Fibroblast of gingiva (primary cell): ENCODE measurements at places on chromosomes 13 and 19.
A peak's percentile ranks its signal among the peaks of the same experiment; 100 is the strongest.

- DNase-seq = no peak
Observed at GRCh38 chr19:41547569-41547968, 28.4 kb upstream of the CEACAM21 start.

DNA sequence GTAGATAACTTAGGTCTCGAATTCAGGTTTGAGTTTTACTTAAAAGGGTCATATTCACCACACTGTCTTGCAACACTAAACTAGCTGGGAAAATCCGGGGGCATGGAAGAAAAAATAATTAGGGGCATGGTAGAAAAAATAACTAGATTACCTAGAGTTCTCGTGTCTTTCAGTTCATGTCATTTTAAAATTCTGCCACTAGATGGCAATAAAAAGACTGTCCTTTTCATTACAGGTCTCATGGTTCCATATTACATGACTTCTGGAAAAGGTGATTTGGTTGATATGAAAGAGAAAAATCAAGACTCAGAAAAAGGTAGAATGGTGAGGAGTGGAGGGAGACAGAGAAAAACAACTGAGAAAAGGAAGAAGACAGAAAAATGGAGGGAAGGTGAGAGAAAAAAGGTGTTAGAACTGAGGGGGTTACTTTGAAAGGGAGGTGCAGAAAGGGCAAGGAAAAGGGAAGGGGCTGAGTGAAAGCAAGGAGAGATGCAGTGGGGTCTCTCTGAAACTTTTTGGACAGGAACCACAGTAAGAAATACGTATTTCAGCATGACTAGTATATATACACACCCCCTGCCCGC, 299.0 kb downstream of the KLF12 start:
- DNase-seq = peak; percentile 20

- peak; percentile 83 for DNase-seq
Observed at GRCh38 chr19:18972301-18972811, 31.3 kb upstream of the HOMER3 start.

GRCh38 chr13:62846302-62846701, 1430.7 kb upstream of the PCDH20 start:
- no peak for DNase-seq

- DNase-seq = no peak
Observed at GRCh38 chr13:42834946-42835345, 53.6 kb downstream of the FAM216B start.

DNA sequence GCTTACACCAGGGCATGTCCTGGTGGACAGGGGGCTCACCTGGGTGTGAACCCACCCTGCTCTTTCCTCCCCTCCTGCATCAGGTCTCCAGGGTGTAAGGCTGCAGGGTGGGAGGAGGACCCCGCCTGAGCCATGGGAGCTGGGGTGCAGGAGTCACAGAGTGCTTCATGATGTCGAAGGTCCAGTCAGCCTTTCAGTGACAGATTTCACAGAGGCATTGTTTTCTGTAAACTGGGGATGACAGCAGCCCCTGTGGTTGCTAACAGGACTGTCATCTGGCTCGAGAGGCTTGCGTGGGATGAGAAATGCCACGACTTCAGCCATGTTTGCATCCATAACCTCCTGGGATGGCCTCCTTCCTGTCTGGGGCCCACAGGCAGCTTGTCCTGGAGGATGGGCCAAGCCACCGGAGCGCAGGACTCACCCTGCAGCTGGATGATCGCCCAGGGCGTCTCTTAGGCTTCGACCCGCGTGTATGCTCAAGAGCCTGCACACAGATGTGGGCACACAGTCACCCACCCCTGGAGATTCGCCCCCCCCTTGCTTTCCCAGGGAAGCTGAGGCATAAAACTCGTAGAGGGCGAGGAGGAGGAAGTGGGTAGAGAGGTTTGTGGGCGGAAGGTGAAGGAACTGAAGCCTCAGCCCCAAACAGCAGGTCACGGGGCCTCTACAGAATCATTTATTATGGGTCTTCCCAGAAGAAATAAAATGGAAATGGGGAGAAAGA, 4.9 kb downstream of the NANOS3 start:
- DNase-seq = no peak

DNA sequence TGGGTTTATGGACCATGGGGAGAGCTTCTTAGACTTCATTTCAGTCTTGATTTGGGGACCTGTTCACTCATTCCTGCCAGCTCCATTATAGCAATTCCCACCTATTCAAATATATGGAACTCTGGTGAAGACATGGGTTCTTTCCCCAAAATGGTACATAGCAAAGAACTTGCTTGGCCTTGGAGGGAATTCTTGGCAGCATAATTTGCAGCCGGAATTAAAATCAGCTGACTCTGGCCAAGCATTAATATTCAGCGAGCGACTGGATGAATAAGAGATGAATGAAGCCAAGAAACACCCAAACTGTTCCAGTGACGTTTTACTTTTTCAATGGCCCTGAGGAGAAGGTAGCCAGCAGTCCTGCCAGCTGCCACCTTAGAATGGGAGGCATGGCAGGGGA, 88.4 kb upstream of the SOX1 start:
- no peak for DNase-seq
